Aorta (tissue), 5 donors: ENCODE measurements at places on chromosomes 2 and 18. TPM values are rescaled to one million over a fixed set of nuclear protein-coding genes. Genes with fewer than 3 reads are reported as not detected.

DNA sequence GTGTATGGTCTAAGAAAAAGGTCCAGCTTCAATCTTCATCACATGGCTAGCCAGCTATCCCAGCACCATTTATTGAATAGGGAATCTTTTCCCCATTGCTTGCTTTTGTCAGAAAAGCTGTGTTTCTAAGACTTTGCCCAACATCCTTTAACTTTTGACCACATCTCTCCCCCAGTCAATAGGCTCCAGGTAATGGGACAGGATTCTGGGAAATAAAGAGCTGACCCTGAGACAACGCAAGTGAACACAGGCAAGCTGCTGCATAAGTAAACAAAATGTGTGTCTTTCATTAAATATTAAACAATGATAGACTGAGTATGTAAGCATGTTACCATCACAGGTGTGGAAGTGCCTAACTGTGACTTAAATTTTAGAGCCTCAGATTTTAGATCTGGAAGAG is 23.0 kb downstream of the FAM110C start:
- no peak for DNase-seq

GRCh38 chr2:130823886-130824491 is 12.7 kb upstream of the ARHGEF4 start:
- peak; percentile 23 for DNase-seq

DNA sequence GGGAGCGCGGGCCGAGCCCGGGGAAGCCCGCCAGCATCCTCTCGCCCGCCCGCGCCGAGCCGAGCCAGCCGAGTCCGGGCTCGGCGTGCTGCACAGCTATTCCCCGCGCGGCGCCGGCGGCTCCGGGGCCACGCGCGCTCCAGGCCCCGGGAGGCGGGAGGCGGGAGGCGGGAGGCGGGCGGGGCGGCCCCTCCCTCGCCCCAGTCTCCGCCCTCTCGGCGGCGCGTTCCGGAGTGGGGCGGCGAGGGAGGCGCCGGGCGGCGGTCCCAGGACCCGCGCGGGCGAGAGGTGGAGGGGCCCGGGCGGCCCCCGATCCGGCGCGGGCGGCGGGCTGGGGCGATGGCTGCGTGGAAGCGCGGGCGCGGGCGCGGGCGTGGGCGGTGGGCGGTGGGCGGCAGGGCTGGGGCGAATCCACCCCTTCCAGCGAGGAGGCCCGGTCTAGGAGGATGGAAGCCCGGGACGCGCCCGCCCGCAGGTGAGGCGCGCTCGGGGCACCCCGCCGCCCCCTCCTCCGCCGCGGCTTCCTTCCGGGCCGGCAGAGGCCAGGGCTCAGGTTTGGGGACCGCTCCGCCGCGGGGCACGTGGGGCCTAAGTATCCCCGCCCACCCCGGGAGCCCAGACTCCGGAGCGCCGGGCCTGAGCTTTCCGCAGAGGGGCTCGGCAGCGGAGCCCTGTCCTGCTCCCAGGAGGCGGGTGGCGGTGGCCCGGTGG is at the start of gene ADCY3:
ADCY3 (minus strand) TSS at position 140 of the 711 bp plus-strand sequence. CDS start 1,250 bp downstream, outside the sequence.
- peak; percentile 70 for DNase-seq

- no peak for DNase-seq
Observed at GRCh38 chr2:137913169-137913568, 51.1 kb upstream of the HNMT start.

- DNase-seq: no peak
Observed at GRCh38 chr18:49639643-49640391, 78.0 kb downstream of the LIPG start.

DNA sequence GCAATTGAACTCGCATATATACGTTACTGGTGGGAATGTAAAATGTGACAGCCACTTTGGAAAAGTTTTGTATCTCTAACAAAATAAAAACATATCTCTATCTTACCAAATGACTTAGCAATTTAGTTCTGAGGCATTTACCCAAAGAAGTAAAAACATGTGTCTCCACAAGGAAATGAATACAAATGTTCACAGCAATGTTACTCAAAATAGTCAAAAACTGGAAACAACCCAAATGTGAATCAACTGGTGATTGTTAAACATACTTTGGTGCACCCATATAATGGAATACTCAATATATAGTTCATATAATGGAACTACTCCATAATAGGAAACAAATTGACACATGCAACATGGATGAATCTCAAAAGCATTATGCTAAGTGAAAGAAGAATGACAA is 70.4 kb upstream of the DNER start:
- no peak for DNase-seq

The ST8SIA3 gene
- not detected for total RNA-seq

The FAM237A gene
- not detected for total RNA-seq
